Lung (tissue), 17 donors: ENCODE measurements at places on chromosomes 6 and 20.

DNA sequence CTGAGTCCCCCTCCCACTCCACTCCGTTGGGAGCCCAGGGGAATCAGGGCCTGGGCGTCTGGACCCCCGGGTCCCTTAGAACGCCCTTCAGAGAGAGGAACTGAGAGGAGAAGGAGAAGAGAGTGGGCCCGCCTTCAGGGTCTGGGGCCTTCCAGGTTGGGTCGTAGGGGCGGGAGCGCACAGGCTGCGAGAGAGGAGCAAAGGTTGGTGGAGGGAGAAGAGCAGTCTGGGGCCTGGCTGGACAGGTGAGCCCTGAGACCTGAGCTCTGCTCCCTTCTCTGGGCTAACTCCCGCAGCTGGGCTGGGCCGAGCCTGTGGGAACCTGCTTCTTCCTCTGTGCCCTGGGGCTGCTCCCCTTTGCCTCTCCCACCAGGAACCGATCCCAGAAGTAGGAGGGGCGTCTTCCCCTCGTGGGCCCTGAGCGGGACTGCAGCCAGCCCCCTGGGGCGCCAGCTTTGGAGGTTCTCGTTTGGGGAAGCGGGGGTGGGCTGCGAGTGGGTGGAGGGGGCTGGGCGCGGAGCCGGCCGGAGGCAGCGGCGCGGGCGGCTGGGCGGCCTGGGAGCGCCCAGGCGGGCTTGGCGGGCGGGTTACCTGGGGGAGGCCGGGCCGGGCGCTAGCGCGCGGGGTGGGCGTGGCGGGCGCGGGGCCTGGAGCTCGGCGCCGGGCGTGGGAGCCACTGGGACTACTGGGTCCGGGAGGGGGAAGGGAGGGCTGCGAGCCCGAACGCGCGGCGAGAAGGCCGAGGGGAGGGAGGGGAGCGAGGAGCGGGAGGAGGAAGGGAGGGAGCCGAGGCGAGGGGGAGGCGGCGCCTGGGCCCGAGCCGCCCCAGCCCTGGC, at the start of gene DDR1:
Gene DDR1 (plus strand): TSS at position 835 of the 836 bp plus-strand sequence. CDS start 4,211 bp downstream, outside the sequence.
- peaks cover 10% of the 10 kb centered on the region for H3K4me1 ChIP-seq
- H3K36me3 ChIP-seq: peaks cover 1% of the 10 kb centered on the region
- H3K4me3 ChIP-seq: peak within 1 kb of the TSS; percentile 20
- peak; percentile 88 for DNase-seq

DNA sequence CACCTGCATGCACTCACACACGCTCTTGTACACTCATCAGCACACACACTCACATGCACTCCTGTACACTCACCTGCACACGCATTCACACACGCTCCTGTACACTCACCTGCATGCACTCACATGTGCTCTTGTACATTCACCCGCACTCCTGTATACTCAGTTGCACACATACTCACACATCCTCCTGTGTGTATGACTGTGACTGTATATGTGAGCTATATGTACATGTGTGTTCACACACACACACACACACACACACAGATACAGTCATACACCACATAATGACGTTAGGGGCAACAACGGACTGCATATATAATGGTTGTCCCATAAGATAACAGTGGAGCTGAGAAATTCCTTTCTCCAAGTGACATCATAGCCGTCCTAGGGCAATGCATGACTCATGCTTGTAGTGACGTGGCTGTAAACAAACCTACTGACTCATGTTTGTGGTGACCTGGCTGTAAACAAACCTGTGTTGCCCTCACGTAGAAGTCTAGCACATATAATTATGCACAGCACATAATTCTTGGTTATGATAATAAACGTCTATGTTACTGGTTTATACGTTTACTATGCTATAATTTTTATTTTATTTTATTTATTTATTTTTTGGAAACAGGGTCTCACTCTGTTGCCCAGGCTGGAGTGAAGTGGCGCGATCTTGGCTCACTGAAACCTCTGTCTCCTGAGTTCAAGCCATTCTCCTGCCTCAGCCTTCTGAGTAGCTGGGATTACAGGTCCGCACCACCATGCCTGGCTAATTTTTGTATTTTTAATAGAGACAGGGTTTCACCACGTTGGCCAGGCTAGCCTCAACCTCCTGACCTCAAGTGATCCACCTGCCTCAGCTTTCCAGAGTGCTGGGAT, 22.8 kb upstream of the TAF4 start:
- no peak for DNase-seq
- no peak overlapping the region for H3K4me3 ChIP-seq
- H3K36me3 ChIP-seq: no peaks in the 10 kb centered on the region

DNA sequence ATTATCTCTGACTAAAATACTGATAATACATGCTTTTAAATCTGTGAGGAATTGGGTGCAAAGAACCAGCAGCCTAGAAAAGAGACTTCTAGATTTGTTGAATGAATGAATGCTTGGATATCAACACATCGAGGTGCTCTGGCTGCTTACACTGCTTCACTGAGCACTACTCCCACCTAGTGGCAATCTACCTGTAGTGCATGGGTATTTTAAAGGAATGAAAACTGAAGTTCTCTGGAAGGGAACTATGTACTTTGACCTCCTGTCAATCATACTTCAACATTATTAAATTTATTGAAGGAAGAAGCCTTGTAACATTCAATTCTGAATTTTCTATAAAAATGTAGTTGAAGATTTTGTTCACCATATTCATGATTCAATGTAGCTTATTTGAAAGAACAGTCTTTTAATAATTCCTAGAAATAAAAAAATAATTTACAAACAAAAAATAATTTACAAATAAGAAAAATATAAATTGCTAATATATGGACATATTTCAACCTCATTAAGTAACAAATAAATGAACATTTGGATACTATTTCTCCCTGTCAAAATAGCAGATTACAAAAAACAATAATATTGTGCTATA, 111.2 kb upstream of the MMS22L start:
- H3K36me3 ChIP-seq: no peaks in the 10 kb centered on the region
- H3K27me3 ChIP-seq: no peaks in the 10 kb centered on the region
- no peak overlapping the region for H3K27ac ChIP-seq
- H3K4me1 ChIP-seq: no peaks in the 10 kb centered on the region

- H3K4me1 ChIP-seq: peaks cover 16% of the 10 kb centered on the region
- no peaks in the 10 kb centered on the region for H3K36me3 ChIP-seq
- H3K27ac ChIP-seq: no peak overlapping the region
- H3K27me3 ChIP-seq: no peaks in the 10 kb centered on the region
- no peak for DNase-seq
Measured at GRCh38 chr6:25363427-25363826, 84.3 kb downstream of the CARMIL1 start.

DNA sequence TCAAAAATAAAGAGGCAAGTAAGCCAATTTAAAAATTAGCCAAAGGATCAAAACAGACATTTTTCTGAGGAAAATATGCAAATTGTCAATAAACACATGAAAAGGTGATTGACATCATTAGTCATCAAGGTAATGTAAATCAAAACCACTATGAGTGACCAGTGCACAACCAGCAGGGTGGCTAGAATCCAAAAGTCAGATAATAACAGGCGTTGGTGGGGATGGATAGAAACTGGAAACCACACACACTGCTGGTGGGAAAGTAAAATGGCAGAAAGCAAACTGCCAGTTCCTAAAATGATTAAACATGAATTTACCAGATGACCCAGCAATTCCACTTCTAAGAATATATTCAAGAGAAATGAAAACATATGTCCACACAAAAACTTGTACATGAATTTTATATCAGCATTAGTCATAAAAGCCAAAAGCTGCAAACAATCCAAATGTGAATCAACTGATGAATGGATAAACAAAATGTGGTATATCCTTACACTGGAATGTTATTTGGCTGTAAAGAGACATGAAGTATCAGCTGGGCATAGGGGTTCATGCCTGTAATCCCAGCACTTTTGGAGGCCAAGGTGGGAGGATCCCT, 74.8 kb upstream of the MBOAT1 start:
- H3K4me3 ChIP-seq: no peak overlapping the region
- H3K27me3 ChIP-seq: no peaks in the 10 kb centered on the region
- no peaks in the 10 kb centered on the region for H3K36me3 ChIP-seq
- no peak for DNase-seq
- no peaks in the 10 kb centered on the region for H3K4me1 ChIP-seq
- H3K27ac ChIP-seq: no peak overlapping the region

DNA sequence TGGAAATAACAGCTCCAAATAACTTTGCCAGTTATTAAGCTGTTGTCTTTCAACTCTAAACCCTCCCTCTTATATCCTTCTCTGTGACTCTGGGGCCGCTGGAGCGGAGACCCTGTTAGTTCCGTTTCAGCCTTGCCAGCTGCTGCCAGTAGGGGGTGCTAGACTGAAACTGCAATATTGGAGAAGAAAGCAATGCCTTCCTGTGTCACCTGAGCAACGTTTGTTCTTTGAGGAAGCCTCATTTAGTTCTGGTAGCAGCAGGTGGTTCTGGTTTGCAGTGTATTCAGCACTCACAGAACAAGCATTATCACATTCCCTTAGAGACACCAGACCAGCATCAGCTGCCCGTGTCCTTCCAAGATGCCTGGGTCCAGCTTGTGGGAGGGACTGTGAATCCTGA, 22.9 kb upstream of the JAG1 start:
- no peaks in the 10 kb centered on the region for H3K27me3 ChIP-seq
- no peak for DNase-seq
- H3K4me1 ChIP-seq: no peaks in the 10 kb centered on the region
- no peaks in the 10 kb centered on the region for H3K36me3 ChIP-seq
- no peak overlapping the region for H3K4me3 ChIP-seq
